ENCODE measurements at places on chromosomes 3 and 15.

DNA sequence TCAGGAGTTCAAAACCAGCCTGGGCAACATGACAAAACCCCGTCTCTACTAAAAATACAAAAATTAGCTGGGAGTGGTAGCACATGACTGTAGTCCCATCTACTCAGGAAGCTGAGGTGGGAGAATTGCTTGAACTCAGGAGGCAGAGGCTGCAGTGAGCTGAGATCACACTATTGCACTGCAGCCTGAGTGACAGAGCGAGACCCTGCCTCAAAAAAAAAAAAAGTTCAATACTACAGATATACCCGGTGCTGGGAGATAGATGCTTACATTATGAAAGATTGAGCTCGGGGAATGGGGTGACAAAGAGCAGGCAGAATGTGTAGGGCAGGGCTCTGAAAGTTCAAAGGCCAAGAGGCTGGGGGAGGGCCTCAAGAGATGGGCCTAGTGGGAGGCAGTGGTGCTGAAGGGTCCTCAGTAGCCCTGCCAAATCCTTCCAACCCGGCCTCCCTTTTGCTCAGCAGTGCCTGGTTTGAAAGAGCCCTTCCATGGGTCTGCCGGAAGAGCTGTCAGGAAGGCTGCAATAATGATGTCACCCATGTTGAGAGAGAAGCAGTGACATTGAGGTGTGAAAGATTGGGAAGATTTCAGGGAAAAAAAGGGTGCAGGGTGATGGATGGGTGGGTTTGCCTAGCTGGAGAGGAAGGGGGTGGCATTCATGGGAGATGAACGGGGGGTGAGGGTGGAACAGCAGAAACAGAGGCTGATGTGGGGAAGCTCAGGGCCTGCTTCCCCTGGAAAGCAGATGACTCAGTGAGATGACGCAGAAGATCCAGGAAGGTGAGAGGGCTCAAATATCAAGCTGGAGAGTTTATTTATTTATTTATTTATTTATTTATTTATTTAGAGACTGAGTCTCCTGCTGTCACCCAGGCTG is 20.0 kb upstream of the IREB2 start:
- DNase-seq: no peak

GRCh38 chr3:124854009-124854408 is 33.2 kb downstream of the ITGB5 start:
- no peak for DNase-seq

GRCh38 chr15:90400005-90400758 is 12.1 kb downstream of the IQGAP1 start:
- peak; percentile 16 for DNase-seq

DNA sequence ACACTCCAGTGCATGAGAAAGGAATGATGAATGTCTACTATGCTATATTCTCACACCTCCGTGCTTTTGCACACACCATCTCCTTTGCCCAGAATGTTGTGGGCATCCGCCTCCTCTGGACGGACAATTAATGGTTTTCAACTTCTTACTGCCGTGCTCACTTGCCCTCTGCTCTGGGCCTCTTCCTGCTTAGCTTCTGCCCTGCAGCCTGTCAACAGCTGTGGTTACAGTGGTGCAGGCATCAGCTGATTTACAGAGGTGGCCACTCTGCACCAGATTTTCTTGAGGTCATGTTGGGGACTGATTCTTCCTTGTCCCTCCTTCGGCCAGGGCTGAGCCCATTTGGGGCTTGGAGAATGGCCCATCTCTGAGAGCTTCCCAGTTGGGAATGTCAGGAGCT is 56.5 kb upstream of the TMEM115 start:
- DNase-seq: no peak

GRCh38 chr3:88434001-88434400 is 284.2 kb downstream of the C3orf38 start:
- DNase-seq: no peak

GRCh38 chr3:197730200-197730599 is 6.5 kb downstream of the RUBCN start:
- DNase-seq: no peak

DNA sequence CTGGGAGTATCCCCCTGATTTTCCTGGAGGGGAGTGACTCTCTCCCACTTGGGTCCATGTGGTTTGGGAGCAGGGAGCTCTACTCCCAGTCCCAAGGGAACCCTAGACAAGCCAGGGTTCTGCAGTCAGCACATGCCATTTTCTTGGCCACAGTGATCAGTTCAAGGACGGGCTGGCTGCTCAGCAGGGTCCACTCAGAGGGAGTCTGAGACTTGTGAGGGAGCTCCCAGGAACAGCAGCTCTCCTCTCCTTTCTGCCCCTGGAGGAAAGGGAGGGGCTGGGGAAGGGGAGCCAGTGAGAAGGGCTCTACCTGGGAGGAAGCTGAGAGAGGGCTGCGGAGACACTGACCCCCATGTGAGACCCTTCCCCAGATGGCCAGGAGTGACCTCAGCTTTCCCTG is 29.1 kb upstream of the LMCD1 start:
- no peak for DNase-seq

- DNase-seq: no peak
These were observed 289.6 kb downstream of the UACA start for GRCh38 chr15:70473581-70474370.

DNA sequence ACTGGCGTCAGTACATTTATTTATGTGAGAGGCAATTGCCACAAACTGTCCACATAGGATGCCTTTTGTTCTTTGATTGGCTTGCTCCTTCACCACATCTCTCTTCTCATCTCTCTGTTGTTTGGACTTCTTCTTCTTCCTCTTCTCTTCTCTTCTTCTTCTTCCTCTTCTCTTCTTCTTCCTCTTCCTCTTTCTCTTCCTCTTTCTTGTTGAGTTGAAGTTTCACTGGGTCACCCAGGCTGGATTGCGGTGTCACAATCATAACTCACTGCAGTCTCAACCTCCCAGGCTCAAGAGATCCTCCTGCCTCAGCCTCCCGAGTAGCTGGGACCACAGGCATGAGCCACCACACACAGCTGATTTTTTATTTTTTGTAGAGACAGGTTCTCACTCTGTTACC is 67.7 kb upstream of the GSK3B start:
- no peak for DNase-seq

DNA sequence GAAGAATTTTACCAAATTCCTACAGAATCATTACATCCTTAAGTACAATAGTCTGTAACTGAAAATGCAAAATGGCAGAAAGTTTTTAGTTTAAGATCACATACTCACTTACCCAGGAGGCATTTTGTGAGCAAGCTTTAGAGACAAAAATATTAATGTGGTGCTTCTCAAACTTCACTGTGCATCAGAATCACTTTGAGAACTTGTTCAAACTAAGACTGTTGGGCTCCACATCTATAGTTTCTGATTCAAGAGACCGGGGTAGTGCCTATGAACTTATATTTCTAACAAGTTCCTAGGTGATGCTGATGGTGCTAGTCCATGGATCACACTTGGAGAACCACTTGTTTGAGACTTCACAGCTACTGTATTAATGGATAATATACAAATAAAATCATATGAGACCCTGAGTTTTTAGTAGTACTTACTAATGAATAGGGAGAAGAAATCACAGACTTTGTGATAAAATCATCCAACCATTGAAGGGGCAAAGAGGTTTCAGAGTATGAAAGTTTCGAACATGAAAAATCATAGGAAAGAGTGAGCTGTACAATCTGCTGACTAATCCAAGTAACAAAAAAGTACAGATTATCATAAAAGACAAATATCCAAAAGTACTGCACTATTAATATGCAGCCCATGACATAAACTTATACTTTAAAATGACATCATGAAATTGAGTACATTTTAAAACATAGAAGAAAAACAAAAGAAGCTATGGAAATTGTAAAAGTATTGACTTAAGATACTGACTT is 110.3 kb downstream of the ADAM10 start:
- DNase-seq: no peak

- DNase-seq: no peak
These were observed 195.5 kb downstream of the LPP start for GRCh38 chr3:188349351-188349901.

DNA sequence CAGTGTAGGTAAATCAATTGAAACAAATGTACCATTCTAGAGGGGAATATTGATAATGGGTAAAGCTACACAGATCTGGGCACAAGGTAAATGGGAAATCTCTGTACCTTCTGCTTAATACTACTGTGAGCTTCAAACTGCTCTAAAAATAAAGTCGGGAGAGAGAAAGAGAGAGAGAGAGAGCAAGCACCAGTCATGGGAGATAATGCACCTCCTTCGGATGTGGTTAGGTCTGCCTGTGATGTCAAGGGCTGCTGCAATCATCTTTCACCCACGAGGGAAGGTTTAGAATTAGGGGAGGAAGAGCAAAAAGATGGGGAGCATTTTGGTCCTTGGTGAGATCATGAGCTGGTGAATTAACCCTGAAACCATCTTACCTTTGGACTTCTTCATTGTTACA is 219.1 kb downstream of the ZNF385D start:
- DNase-seq: no peak

DNA sequence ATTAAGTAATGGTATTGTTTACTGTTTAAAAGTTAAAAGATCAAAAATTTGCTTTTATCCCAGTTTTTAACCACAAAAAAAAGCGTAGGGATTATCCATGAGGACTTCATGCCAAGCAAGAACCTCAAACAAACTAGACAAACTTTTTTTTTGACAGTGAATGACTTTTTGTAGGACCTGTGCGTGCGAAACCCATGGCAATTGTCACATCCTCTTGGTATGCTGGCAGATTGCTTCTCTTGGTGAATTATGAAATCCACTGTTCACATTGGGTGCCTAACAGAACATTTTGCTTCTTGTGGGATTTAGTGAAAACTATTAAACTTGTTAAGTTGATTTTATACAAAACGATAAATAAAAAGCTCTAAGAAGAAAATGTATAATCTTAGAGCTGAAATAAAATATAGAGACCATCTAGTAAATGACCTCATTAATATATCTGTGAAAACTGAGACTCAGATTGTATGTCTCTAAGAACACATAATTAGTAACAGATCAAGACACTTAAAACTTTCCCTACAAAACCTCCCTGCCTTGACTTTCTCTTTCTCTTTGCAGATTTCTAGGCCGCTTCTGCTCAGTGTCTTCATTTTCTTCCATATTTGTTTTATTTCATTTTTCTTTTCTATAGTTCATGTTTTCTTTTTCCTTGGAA is 87.3 kb upstream of the CGNL1 start:
- no peak for DNase-seq

DNA sequence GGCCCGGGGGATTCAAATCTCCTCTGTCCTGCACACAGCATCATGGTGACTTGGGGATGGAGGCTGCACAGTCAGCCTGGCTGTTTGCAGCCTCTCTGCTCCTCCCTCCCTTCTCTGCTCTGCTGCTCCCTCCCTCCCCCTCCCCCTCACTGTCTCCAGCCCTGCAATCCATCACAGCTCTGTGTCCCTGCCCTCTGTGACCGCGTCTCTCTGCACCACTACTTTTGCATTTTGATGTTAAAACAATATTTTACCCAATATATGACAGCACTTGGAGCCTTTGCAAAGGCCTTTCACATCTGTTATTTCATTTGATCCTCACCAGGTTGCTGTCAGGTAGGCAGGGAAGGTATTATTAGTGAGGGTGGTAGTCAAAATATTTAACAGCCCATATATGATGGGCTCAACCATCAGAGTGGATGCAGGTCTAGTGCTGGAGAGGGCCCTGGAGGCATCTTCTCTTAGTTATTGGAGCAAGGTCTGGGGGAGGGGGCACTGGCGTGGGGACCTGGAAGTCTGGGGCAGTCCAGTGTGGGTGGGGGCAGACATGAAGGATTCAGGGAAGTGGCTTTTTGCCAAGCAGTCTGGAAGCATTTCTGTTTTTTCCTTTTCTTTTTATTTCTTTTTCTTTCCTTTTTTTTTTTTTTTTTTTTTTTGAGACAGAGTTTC is 16.3 kb upstream of the VPS8 start:
- DNase-seq: no peak

DNA sequence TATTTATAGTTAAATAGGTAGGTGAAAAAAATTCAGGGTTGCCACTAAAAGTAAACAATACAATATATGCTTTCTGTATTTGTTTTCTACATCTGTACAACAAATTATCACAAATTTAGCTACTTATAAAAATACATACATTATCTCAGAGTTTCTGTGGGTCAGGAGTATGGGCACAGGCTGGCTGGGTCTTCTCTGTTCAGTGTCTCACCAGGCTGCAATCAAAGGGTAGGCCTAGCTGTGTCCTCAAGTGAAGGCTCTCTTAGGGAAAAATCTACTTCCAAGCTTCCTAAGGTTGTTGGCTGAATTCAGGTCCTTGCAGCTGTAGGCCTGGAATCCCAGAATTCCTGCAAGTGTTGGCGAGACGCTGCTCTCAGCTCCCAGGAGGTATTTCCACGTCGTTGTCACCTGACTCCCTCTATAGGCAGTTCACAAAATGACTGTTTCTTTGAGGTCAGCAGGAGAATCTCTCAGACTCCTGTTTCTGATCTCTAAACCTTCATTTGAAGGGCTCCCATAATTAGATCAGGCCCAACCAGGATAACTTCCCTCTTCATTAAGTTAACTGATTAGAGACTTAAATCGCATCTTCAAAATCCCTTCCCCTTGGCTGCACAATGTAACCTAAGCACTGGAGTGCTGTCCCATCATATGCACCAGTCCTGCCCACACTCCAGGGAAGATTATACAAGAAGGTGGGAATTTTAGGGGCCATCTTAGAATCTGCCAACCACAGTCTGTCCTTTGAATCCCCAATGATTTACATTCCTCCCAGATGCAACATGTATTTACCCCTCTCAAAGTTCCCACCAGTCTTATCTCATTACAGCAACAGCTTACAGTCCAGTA is 296.6 kb downstream of the SUCLG2 start:
- DNase-seq: peak; percentile 12

DNA sequence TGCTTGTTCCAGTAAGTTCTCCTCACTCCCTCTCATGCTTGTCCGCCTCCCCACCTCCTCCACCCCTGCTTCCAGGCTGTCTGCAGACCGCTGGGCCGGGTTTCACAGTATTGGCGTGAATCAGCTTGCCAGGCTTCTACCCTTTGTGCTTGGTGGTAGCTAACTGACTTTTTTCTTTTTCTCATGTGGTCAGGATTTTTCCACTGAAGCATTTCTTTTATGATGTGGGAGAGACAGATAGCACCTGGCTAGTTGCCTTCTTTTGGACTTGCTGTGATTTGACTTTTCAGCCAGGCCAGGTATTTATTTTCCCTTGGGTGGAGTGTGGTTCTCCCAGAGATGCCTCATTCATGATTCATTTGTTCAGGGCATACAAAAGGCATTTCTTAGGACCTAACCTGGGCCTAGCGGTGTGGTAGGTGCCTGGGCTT is 60.6 kb downstream of the ST6GAL1 start:
- DNase-seq: no peak

- DNase-seq: no peak
These were observed 4.3 kb downstream of the SNX33 start for GRCh38 chr15:75651810-75652543.

- no peak for DNase-seq
These were observed 215.3 kb upstream of the CHRM5 start for GRCh38 chr15:33753012-33753411.

GRCh38 chr15:47304656-47305055 is 412.6 kb upstream of the SEMA6D start:
- no peak for DNase-seq

All from NCI-H748 treated with DMSO at 0.1 percent for 48 hours (cell line).